Endodermal cell (in vitro differentiated cells): ENCODE measurements at places on chromosomes 11 and 22.

DNA sequence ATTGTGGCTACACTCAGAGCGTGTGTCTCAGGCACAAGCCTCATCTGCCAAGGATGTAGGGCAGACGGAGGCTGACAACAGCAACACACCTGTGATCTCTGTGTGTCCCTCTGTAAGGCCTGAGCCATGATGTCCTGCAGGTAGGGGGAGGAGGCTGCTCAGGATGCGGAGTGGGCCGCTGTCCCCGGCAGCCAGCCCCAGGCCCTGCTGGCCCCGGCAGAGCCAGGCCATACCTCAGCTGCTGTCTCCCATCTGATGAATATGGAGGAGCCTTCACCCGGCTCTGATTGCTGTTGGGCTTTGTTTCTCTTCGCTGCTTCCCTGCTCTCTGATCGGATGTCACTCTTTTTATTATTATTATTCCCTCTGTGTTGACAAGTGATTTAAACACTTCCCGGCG lies 83.6 kb upstream of the NCAM1 start:
- DNase-seq: peak; percentile 70

DNA sequence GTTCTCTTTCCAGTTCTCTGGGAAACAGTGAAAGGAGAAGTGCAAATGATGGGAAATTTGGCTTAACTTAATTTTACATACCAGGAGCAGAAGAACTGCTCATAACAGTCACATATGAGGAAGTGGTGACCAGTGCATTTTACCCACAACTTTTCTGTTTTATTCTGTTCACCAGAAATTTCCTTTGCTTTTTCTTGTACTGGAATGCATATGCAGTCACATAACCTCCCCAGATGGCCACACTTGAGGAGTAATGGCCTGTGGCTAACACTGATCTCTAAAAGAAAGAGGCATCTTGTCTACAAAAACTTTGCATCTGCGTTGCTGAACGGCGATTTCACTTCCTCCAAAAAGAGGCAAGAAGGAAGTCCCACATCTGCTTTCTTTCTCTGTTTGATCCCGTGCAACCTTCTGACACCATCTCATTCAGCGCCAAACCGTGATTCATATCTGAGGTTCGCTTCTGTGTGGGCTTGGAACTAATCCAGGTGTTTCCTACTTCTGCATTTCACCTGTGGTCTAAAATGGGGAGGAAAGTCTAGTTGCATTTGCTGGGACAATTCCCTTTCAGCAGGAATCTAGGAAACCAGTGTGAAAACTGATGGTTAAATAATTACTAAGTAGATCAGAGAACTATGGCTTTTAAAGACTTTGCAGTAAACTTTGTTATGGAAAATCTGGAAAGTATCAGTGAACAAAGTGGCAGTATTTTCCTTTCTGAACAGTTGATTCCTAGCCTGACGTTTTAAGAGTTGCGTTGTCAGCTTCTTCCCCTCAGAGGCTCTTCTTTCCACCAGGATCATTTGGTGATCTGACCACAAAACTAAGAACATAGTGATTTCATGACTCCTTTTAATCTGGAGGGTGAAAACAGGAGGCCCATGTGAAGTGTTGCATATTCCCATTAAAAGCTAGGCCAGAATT lies 4.2 kb upstream of the MPEG1 start:
- no peak for DNase-seq

- no peak for DNase-seq
Observed at GRCh38 chr11:31303644-31304180, 65.8 kb downstream of the DCDC1 start.

- DNase-seq: peak; percentile 38
Observed at GRCh38 chr11:131598305-131598704, 227.9 kb downstream of the NTM start.

- no peak for DNase-seq
Observed at GRCh38 chr22:25085930-25086901, 113.4 kb upstream of the CRYBB3 start.

DNA sequence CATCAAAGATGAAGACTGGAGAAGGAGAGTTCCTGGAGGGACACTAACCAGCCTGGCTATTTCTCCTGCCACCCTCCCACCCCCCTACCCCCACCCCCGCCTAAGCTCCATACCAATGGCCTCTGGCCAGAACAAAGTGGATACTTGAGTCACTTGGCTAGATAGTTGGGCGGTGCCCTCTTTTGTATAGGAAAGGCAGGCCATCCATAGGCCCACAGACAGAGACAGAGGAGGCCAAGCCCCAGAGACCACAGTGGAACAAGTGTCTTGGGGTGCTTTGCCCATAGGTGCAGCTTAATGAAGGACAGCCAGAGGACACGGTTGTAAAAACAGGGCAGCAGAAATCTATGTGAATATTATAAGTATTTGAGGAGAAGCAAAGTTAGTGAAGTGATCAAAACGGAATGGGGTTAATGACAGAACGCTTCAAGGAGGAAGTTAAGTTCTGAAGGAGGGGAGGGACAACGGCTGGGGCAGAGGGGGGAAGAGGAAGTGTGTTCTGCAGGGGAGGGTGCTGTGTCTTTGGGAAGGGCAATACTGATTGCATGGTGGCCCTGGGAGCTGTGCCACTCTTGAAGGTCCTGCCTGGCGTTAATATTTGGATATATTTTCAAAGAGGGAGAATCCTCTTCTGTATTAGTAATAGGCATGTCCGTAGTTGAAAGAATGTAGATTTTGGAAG lies 32.7 kb downstream of the FLI1 start:
- DNase-seq: no peak

DNA sequence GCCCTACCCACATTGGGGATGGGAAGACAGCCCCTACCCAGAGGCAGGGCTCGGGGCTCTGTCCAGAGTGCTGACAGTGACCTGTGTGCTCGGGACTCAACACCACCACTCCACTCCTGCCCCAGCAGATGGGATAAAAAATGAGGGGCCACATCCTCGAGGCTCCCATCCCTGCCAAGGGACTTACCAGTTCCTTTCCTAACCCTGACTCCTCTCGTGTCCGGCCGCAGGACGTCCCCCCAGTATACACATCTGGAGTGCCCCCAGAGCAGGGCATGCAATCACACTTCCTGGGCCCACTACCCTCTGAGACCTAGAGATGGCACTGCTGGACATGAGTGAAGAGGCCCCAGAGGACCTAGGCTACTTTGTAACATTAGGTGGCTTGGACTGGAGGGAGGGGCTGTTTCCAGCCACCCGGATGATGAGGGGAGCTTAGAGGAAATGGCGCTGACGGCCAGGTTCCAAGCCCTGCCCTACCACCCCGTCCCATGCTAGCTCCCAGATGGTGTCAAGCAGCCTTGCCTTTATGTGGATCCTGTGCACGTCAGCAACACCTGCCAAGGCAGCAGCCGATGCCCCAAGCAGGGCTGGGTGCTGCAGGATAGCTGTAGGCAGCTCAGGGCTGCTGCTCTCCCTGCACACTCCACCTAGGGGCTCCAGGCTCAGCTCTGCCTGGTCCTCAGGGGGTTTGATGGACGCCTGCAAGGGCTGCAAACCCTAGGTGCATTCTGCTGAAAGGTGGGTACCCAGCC lies 86.6 kb downstream of the DGCR2 start:
- DNase-seq: peak; percentile 90

- no peak for DNase-seq
Observed at GRCh38 chr11:127103586-127104388, 103.2 kb upstream of the KIRREL3 start.

DNA sequence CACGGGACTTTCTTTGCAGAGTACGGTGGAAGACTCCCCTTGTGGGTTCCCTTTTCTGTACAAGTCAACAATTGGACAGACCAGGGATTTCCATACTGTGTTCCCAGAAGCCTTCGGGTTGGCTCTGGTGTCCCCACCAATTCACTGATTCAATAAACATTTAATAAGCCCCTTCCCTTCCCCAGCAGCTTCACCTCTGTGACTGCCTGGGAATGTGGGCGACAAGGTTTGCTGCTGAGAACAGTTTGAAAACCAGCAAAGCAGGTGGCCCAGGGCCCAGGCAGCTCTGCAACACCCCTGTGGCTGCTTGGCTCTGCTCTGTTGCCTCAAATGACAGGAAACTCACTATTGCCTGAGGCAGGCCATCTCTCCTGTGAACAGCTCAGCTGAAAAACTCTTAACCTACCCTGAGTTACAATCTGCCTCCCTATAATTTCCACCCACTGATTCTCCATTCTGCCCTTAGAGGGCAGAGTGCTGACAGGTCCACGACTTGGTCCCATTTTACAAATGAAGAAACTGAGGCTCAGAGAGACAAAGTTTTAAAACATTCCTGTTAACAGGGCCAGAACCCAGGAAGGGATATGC lies 10.4 kb downstream of the ADORA2A start:
- peak; percentile 24 for DNase-seq

GRCh38 chr22:38311323-38311620 lies 6.0 kb downstream of the CSNK1E start:
- DNase-seq: no peak

DNA sequence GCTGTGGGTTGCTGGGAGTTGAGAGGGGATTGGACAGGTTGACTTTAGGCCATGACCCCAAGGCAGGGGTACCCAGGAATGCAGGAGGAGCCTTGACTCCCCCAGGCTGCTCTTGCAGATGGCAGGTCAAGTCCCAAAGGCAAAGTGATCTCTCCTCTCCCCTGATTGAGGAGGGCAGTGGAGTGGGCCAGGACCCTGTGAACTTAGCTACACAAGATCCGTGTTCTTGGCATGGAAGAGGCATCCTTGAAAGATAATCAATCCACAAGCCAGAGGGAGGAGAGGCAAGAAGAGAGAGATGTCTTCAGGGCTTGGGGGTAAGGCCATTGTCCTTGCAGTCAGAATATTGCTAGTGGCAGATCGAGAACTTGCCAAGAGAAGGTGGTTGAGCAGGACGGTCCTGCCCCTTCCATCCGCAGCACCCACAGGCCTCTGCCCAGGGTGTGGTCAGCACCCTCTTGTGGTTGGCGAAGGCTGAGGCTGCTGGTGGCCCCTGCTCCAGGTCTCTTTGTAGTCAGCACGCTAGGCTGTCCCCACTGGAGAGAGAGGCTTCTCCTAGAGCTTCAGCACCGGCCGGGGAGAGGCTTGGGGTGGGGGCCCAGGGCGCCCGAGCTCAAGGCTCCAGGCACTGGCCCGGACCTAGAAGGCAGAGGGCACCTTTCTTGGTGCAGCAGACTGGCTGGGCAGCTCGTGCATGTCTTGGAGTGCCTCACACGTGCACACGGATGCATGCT lies 45.4 kb downstream of the KCNC1 start:
- DNase-seq: no peak

DNA sequence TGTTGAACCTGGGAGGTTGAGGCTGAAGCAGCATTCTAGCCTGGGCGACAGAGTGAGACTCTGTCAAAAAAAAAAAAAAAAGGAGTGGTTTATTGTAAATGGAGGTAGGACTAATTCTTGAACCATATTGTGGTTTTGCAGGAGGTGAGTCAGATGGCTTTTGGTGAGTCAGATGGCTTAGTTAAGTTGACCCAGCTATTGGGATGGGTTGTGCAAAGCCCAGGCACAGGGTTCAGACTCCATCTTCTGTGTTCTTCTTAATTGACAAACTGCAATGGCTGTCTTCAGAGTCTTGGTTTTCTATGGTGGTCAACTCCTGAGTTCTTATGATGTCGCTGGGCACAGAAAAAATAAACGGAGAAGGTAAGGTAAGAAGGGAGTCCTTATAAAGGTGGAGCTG lies 182.7 kb downstream of the ADAMTS15 start:
- no peak for DNase-seq

- peak; percentile 92 for DNase-seq
Observed at GRCh38 chr22:36197065-36197440, 4.6 kb downstream of the APOL4 start.

DNA sequence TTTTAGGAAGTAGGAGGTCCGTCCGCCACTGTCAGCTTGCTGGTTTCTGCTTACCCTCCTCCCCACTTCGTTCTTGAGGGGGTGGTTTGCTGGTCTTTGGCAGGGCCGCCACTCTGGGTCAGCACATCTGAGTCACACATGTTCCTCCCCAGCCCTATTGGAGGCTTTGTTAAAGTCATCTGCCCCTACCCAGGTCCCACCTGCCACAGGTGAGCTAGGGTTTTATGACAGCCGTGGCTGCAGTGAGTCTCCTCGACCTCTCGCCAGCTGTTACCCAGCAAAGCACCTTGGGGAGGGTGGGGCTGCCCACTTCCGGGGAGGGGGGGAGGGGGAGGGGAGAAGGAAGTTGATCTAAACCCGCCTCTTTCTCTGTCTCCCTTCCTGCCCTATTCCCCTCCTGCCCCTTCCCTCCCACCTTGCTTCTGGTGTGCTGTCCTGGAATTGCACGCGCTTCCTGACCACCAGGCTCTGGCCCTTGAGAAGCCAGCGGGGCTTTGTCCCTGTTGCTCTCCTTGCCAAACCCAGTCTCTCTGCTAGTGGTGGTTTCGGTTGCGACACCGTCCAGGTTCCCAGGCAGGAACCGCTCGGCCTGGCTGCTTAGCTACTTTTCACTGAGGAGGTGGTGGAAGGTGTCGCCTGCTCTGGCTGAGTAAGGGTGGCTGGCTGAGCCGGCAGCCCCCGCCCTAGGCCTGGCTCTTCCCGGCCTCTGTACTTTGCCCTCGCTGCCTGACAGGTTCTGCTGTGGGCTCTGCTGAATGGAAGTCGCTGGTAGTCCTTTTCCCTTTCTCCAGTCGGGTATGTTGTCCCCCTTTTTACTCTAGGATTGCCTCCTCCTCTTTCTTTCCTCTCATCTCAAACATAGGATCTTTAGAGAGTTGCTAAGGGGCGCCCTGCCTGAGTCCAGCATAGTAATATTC lies 28.5 kb downstream of the RCOR2 start:
- peak; percentile 90 for DNase-seq

GRCh38 chr11:125270106-125270505 lies 105.6 kb downstream of the PKNOX2 start:
- no peak for DNase-seq

DNA sequence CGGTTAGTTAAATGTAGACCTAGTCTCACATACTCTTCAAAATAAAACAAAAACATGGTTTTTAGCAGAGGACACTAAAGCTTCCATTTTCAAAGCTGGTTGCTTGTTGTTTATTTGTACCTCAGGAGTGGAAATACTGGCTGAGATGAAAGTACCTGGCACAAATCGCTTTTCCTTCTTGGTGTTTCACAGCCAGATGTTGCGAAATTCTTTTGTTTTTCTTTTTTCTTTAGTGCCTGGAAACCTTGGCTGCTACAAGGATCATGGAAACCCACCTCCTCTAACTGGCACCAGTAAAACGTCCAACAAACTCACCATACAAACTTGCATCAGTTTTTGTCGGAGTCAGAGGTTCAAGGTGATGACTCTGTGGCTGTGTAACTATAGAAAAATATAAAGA lies 48.3 kb downstream of the KREMEN1 start:
- no peak for DNase-seq

DNA sequence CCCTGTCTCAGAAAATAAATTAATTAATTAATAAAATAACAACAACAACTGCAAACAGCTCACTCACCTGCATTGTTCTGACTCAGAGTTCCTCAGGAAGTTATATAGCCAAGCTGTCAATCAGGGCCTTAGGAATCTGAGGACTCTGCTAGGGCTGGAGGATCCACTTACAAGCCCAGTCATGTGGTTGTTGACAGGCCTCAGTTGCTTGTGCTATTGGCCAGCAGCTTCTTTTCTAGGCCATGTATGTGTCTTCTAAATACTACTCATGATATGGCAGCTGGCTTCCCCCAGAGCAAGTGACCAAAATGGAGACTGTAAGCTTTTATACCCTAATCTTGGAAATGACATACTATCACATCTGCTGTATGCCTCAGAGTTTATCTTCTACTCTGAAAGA lies 20.8 kb upstream of the ATP5MG start:
- no peak for DNase-seq
